Natural killer cell (primary cell): ENCODE measurements at places on chromosomes 13 and 19.

DNA sequence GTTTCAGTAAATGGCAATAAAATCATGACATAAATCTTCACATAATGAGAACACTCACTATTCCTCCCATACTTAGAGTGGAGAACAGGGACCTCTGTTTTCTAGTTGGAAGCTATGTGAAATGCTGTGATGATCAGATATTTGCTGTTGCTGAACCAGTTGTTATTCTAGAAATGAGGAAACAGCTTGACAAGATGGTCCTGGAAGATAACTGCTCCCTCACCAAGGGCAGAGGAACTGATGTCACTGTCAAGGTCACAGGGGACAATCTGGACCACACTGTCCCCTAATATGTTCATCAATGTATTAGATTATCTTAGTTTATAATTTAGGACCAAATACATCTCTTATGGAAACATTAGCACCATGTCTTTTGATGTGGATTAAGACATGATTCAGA is 1173.3 kb downstream of the PCDH17 start:
- DNase-seq, result no peak
- no peaks in the 10 kb centered on the region for H3K27me3 ChIP-seq
- no peak overlapping the region for H3K27ac ChIP-seq
- no peaks in the 10 kb centered on the region for H3K4me1 ChIP-seq
- no peaks in the 10 kb centered on the region for H3K36me3 ChIP-seq
- H3K4me3 ChIP-seq, result no peak overlapping the region

GRCh38 chr13:35526577-35526976 is 50.1 kb upstream of the MAB21L1 start:
- no peak overlapping the region for H3K27ac ChIP-seq
- H3K4me1 ChIP-seq, result no peaks in the 10 kb centered on the region
- no peaks in the 10 kb centered on the region for H3K36me3 ChIP-seq
- no peak overlapping the region for H3K4me3 ChIP-seq
- no peak for DNase-seq

GRCh38 chr19:6101991-6102390 is 8.3 kb downstream of the RFX2 start:
- no peak for DNase-seq
- peaks cover 7% of the 10 kb centered on the region for H3K4me1 ChIP-seq
- H3K27me3 ChIP-seq, result no peaks in the 10 kb centered on the region
- H3K4me3 ChIP-seq, result no peak overlapping the region
- no peak overlapping the region for H3K27ac ChIP-seq
- no peaks in the 10 kb centered on the region for H3K36me3 ChIP-seq

DNA sequence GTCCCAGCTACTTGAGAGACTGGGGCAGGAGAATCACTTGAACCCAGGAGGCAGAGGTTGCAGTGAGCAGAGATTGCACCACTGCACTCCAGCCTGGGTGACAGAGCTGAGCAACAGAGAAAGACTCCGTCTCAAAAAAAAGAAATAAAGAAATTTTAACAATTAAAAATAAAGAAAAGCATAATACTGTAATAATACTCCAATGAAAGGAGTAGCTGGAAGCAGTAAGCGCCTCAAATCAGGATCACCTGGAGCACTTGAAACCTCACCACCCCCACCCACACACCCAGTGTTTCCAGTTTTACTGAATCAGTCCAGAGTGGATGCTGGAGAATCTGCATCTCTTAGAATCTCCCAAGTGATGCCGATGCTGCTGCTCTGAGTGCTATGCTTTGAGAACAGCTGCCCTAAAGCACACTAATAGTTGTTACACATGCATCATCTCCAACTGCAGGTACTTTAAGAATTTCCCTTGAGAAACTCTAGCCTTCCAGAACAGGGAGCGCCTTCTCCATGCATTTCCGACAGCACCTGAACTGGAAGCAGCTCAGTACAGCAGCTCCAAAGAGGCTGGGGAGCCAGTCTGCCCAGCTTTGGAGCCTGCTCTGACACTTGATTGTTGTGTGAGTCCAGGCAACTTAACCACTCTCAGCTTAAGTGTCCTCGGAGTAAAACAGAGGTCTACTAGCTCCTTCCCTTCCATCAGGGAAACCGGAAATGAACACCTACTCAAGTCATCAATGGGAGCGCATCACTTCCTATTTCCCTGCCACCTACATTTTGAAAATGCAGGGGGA is 2.9 kb downstream of the ABCC4 start:
- H3K27me3 ChIP-seq, result no peaks in the 10 kb centered on the region
- DNase-seq, result no peak
- no peak overlapping the region for H3K27ac ChIP-seq
- peaks cover 16% of the 10 kb centered on the region for H3K4me1 ChIP-seq
